ENCODE measurements at places on chromosomes 3 and 15. TPM values are rescaled to one million over a fixed set of nuclear protein-coding genes. Genes with fewer than 3 reads are reported as not detected.

Gene NEO1
- total RNA-seq = 13.5 TPM

Gene MASP1
- not detected for total RNA-seq

Gene ROPN1
- total RNA-seq = not detected

Gene SERPINI1
- 2.6 TPM for total RNA-seq

Gene GOLGA6L10
- 0.24 TPM for total RNA-seq

Gene SLC9C1
- total RNA-seq = 0.43 TPM

Gene SI
- total RNA-seq = not detected

Gene PEX5L
- under 0.01 TPM for total RNA-seq

Gene SLC12A1
- total RNA-seq = not detected

Gene AGTR1
- total RNA-seq = not detected

Gene FAM43A
- 3.1 TPM for total RNA-seq

Gene NMNAT3
- 11.3 TPM for total RNA-seq

Gene LCTL
- not detected for total RNA-seq

Gene MED12L
- under 0.01 TPM for total RNA-seq

Gene TBC1D23
- 36.9 TPM for total RNA-seq

Gene PRKCI
- total RNA-seq = 67.4 TPM

Gene MINAR1
- 0.24 TPM for total RNA-seq

Gene TRPM1
- under 0.01 TPM for total RNA-seq

Gene CPNE9
- total RNA-seq = not detected

Gene C3orf85
- total RNA-seq = not detected

Gene ARPP21
- not detected for total RNA-seq

Gene CCDC54
- not detected for total RNA-seq

Gene PPP1R14D
- total RNA-seq = not detected

Gene KAT2B
- total RNA-seq = 3.4 TPM

Gene ANKUB1
- total RNA-seq = 1.3 TPM

Gene CA12
- total RNA-seq = 122 TPM

Gene SCAMP5
- 0.72 TPM for total RNA-seq

Gene CASR
- total RNA-seq = not detected

Gene SNRPN
- 72.7 TPM for total RNA-seq

Gene GP5
- not detected for total RNA-seq

Gene PIERCE2
- total RNA-seq = 1.7 TPM

All from tracheal epithelial cell (primary cell).